ENCODE measurements at places on chromosomes 11 and 22. TPM values are rescaled to one million over a fixed set of nuclear protein-coding genes. Genes with fewer than 3 reads are reported as not detected.

DNA sequence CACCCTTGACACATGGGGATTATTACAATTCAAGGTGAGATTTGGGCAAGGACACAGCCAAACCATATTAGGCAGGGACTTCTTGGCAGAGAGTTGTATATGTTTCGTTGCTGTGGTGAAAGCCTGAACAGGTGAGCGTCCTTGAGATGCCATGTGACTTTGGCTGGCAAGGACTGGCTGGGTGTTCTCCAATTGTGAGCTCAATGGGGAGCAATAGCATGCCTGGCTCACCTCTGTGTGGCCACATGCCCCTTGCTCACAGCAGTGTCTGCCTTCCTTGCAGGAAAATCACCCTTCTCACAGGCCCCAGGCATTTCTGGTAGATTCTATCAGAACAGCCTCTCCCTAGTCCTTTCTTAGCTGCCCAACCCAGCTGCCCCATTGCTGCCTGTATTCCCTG lies 105.5 kb downstream of the PARVA start:
- DNase-seq: no peak

DNA sequence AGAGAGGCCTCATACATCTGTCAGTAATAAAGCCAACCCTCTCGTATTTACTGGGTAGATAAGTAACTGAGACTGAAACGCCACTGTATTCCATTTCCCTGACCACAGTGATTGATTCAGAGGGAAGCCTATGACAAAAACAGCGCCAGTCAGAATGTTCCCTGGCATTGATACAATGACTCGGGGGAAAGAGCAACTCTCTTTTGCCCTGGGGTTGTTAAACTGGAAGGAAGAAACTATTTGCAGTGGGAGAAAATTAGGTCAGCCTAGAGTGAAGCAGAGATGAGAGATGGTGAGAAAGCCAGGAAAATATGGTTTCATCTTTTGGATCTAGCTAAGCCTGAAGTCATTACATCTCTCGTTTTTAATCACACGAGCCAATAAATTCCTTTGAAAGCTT lies 48.6 kb upstream of the RBFOX2 start:
- DNase-seq: no peak

- no peak for DNase-seq
Measured at GRCh38 chr11:69919659-69920344, 100.6 kb upstream of the FGF3 start.

GRCh38 chr11:75103380-75104026 lies 6.8 kb upstream of the OR2AT4 start:
- DNase-seq: no peak

DNA sequence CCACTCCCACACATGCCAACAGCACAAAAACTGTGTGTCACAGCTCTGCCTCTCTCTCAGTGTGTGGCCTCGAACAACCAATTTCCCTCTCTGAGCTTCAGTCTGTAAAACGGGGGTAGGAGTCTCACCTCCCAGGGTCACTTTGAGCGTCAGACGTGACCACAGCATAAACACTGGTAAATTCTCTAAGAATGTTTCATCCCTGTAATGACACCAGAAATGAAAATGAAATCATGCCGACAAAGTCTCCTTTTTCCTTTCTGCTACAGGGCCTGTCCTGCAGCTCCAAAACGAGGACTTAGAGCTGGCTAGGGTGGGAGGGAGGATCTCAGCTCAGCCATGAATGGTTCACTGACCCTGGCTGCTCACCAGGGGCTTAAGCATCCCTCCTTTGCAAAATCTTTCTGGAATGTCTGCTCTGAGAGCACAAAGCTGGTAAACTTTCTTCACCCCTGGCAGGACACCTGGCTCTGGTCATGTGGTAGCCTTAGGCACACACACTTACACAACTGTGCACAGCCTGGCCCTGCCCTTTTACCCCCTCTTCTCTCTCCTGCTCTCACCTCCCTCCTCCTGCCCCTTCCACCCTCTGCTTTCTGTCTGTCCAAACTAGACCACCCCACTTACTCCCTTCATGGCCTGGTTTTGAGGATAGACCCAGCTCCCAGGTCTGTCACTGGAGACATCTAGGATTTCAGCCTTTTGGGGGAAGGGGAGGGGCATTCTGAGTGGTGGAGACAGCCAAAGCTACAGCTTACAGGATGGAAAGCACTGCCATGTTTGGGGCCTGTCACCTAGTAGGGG lies 12.3 kb upstream of the TSKU start:
- DNase-seq: peak; percentile 75

DNA sequence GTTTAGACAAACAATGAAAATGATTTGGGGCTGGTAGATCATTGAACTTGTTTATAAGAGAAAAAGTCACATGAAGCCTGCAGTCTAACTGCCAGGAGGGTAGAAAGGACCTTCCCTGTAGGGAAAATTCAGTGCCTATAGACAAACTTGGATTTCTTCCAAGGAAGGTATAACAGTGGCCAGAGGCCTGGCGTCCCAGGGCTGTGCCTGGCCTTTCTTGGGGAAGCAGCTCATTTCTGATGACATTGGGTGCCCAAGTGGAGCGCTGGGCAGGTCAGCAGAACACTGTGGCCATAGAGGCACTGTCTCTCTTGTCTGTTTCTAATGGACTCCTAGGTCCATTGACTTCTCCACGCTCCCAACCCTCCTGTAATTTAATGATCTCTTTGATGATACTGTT lies 6.6 kb upstream of the FXYD6 start:
- DNase-seq: no peak

DNA sequence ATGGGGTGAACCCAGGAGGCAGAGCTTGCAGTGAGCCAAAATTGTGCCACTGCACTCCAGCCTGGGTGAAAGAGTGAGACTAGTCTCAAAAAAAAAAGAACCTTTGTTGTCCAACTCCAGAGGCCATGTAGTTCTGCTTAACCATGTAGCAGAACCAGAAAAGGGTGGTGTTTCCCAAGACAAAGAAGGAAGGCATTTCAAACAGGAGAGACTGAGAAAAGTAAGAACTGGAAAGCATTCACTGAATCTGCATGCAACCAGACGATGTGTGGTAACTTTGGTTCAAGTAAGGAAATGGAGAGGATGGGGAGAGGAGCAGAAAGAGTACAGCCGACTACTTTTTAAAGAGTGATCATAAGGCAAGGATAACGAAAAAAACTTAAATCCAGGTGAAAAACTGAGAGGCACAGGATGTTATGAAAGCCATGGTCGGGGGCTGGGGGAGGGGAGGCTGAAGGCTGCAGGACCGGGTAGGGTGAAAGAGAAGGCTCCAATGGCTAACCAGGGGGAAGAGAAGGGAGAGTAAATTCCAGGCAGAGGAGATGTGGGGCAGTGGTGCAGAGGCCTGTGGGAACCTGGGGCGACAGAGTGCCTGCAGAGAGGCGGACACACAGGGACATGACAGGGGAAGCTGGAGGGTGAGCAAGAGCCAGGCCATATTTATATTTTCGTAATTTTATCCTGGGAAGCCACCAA lies 48.8 kb downstream of the MAPK1 start:
- no peak for DNase-seq

GRCh38 chr11:17015627-17016126 lies 1.5 kb upstream of the PLEKHA7 start:
- DNase-seq: no peak

DNA sequence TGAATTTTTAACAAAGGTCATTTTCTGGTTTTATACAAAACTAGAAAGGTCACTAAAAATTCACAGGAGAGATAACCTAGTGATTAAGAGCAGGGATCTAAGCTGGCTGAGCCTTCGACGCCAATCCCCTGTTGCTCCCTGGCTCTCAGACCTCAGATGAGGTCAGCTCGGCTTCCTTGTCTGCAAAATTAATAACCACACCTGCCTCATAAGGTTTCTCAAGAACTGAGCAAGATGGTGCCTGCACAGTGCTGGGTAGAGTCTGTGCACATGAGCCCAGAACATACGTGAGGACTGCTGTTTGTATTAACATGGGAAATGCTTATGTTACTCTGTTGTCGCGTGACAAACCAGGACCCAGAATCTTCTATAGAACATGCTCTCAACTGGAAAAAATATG lies 24.4 kb upstream of the CD5 start:
- DNase-seq: no peak

Gene PRRG4
- total RNA-seq: 0.22 TPM

Gene GGT5
- 1.8 TPM for total RNA-seq

Gene NLRP6
- total RNA-seq: not detected

Gene LIF
- 0.22 TPM for total RNA-seq

Gene TH
- total RNA-seq: under 0.01 TPM
